Adipocyte (in vitro differentiated cells): ENCODE measurements at places on chromosomes 2 and 18.

GRCh38 chr2:71897836-71898235 is 249.8 kb downstream of the CYP26B1 start:
- DNase-seq: no peak

GRCh38 chr2:19574778-19575260 is 216.4 kb upstream of the OSR1 start:
- DNase-seq: peak; percentile 73

GRCh38 chr2:144508172-144508851 is 11.6 kb downstream of the ZEB2 start:
- DNase-seq: no peak

DNA sequence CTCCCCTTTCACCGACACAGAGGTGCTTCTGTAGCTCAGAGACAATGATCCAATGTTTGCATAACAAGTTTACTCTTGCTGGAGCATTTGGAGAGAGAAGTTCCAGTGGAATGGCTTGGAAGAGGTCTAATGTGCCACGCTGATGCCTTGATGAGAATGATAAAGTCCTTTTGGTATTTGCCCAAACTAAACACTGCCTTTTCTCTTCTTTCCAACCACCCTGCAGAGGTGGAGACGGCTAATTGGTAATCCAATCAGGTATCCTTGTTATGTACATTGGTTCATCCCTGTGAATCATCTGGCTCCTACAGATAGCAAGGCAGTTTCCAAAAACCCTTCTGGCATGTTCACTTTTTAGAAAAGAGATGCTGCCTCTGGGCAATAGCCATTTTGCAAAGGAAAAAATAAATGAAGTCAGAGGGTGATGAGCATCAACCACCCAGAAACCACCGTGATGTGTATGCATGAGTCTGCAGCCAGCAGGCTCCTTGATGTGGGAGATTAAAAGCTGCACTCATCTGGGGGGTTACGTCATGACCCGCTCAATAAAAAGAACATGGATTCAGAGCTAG is 40.6 kb downstream of the KIAA2012 start:
- peak; percentile 60 for DNase-seq

DNA sequence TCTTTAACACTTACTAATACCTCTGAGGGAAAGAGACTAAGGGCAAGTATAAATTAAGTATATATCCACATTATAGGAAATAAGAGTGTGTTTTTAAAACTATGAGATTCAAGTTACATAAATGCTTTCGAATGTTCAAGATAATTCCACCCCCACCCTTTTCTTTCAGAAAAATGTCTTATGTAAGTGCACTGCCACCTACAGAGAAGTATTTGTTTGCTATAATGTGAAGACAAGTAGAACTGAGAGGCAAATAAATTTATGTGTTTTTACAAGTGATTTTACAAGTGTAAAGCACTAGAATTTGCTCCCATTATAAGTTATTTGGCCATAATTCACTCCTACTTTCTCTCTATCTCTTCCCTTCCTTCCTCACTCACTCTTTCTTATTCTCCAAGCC is 99.9 kb upstream of the CRACDL start:
- peak; percentile 36 for DNase-seq
